Central memory CD4-positive, alpha-beta T cell (primary cell): ENCODE measurements at places on chromosomes 2 and 18.

GRCh38 chr2:137959166-137959565 is 5.1 kb upstream of the HNMT start:
- DNase-seq, result no peak

- no peak for DNase-seq
Measured at GRCh38 chr2:229634601-229635370, 79.6 kb downstream of the DNER start.

DNA sequence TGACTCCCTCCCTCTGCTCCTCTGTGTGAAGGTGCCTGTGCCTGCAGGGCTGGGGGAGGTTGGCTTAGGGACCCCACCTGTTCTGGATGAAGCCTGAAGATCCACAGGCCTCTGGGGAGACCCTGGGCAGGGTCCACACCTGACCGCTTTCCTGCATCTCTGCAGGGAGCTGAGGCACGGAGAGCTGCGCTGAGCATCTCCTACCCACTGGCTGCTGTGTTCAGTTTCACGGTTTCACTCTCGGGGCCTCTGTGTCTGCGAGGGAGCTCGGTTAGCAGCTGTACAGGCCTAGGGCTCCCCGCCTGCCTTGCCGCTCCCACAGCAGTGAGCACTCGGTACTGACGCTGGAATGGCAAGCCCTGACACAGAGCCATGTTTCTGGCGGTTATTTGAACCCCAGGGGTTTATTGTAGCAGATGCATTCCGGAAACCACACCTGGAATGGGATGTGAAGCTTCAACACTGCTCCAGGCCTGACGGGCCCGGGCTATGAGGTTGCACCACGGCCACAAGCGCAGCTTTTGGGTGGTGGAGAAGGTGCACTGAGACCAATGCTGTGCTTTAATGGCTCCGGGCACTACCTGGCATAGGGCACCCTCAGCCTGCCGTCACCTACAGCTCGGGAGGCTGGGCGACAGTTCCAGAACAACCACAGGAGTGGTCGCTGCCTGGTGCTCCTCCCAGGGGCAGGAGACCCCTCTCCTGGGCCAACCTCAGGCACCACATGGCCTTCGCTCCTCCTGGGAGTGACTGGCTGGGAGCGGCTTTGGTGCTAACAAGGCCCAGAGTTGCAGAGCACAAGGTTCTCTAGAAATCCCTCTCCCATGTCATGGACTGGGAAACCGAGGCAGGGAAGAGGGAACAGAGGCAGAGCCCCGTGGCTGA is 257.9 kb downstream of the NDUFA10 start:
- DNase-seq, result no peak

GRCh38 chr18:24631243-24632025 is 171.0 kb downstream of the HRH4 start:
- DNase-seq, result no peak

DNA sequence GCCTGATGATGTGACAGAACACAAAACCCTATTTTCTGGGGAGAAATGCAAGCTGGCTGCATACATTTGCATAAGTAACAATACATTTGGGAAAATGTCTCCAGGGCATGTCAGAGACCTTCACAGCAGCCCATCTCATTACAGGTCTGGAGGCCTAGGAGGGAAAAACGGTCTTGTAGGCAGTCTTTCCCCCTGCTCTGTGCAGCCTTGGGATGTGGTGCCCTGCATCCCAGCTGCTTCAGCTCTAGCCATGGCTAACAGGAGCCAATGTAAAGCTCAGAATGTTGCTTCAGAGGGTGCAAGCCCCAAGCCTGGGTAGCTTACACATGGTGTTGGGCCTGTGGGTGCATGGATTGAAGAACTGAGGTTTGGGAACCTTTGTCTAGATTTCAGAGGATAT is 133.0 kb downstream of the CCDC178 start:
- no peak for DNase-seq

DNA sequence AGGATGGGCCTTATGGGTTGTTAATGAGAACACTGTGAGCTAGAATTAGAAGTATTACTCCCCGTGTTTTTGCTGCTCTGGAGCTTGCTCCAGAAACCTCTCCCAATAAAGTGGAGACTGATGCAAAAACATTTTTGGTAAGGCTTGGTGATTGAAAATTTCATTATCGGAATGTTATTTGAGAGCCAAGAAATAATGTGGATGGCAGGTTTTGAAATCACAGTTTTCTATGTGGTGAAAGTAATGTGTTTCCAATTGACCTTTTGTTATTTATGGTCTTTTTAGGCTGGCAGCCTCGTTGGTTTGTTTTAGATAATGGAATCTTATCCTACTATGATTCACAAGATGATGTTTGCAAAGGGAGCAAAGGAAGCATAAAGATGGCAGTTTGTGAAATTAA is 5.1 kb downstream of the PLEKHA3 start:
- DNase-seq, result no peak

DNA sequence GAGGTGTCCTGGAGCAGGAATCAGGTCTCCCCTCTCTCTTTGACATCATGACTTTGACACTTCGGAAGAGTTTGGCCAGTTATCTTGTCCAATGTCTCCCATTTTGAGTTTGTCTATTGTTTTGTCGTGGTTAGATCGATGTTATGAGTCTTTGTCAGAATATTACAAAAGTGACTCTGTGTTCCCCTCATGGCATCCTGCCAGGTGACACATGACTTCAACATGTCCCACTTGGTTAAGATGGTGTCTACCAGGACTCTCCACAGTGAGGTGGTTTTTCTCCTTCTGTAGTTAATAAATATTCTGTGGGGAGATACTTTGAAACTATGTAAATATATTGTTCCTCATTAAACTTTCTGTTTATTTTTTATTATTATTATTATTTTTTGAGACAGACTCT is 76.6 kb upstream of the BZW1 start:
- no peak for DNase-seq

- DNase-seq, result no peak
Measured at GRCh38 chr2:238060096-238060541, 682 bp upstream of the SCLY start.
